COR-L47 (cell line): ENCODE measurements at places on chromosomes 12 and 14.

GRCh38 chr14:102616799-102617198, 24.4 kb downstream of the RCOR1 start:
- DNase-seq = no peak

DNA sequence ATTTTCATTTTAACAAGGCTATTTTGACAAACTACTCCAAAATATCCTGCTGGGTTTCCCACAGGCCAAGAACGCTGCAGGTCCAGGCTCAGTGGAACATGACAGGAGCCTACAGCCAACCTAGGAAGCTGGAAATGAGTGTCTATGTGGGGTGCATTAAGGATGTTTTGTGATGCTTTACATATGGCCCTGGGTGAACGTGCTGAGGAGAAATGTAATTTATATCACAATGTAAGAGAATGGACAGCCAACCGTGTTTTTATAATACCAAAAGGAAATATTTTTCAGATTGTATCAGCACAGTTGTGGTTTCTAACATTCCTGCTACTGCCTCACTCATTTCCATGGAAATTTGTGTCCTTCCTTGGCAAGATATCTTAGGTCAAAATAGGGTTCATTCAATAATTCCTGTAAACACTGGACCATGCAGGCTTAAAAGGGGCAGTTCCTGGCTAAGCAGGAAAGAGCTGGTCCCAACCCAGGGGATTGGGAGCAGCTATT, 51.5 kb downstream of the ST8SIA1 start:
- no peak for DNase-seq

DNA sequence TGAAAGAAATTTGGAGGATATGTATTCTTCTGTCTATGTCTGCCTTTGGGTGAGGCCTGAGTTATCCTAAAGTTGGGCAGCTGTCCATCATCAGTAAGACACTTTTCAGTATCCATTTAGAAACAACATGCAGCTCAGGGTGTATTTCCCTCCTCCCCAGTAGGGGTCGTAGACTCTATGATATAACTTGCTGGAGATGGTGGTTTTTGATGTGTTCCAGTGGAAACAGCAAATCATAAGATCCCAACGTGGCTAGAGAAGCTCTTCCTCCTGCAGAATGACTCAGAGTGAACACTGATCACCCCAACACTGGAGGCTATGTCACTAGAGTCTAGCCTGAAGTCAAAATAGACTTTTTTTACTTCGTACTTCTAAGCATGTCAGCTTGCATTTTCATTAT, 331.6 kb upstream of the STXBP6 start:
- DNase-seq = no peak

GRCh38 chr12:94768398-94769046, 118.2 kb upstream of the TMCC3 start:
- DNase-seq = no peak

DNA sequence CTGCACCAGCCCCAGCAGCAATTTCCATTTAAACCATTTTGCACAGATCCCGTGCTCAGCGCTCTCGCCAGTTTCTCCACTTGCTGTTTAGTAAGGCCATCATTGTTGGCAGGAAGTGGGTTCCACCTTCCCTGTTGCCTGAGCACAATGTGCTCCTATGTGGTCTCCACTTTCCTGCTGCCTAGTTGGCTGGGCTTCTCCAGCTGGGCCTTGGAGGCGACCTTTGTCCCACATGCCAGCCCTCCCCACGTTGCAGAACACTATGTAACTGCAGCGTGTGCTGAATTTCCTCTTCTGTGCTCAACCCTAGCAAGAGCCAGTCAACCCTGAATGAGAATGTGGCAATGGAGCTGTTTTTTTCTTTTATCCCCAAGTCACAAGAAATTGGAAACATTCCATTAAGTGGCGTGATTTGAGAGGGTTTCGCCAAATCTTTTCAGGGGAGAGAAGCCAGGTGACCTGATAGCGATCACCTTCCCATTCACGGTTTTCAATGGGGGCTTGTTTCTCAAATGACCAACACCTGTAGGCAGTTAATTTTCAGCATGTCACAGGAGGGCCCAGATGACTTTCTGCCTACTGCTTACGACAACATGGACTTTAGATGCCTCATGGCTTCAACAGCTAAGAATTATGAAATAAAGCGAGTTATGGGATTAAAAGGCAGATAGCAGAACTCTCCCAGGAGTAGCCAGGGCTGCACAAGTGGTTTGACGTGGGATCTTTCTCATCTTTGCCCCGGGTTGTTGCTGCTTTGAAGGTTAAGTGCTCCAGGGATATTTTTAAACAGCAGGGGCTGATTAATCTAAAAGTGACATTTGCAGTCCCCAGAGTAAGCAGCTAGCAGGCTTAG, at the start of gene ACACB:
TSS of gene ACACB (plus strand) at position 830 of the 853 bp plus-strand sequence. CDS start 22,819 bp downstream, outside the sequence.
- no peak for DNase-seq

GRCh38 chr14:101225157-101226152, 321.9 kb upstream of the RTL1 start:
- no peak for DNase-seq

DNA sequence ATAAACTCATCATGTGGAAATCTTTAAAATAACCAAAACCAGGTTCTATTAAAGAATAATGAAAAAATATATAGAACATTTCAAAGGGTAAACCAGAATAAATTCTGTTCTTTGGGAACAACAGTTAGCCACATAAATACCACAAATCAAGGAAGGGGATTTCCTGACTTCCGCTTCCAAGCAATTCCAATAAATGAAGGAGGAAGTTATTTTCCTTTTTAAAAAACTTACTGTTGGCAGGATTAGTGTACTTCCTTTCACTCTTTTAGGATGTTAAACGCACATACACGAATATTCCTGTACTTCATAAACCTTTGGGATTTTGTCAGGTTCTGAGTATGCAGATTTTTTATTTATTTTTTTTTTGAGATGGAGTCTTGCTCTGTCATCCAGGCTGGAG, 13.7 kb upstream of the LIMA1 start:
- DNase-seq = no peak

- no peak for DNase-seq
Observed at GRCh38 chr12:124229520-124229919, 65.4 kb upstream of the RFLNA start.

DNA sequence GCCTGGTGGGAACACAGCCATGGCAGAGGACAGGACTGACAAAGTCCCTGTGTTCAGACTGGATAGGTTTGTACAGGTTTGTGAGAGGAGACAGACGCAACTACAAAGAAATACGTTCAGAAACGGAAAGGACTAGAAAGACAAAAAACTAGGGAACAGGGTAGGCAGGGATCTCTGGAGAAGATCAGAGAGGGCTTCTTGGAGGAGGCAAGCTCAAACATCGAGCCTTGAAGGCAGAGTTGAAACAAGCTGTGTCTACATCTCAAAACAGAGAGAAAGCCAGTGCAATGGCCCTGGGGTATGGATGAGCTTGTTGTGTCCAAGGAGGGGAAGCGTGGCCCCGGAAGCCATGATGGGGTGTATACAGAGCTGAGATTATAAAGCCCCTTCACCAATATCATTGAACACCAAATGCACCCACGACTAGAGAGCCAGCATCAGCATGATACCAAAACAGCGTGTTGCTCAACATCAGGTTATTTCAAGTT, 89.6 kb upstream of the NCOR2 start:
- no peak for DNase-seq

- DNase-seq = no peak
Observed at GRCh38 chr12:128059621-128060370, 207.2 kb upstream of the TMEM132C start.

DNA sequence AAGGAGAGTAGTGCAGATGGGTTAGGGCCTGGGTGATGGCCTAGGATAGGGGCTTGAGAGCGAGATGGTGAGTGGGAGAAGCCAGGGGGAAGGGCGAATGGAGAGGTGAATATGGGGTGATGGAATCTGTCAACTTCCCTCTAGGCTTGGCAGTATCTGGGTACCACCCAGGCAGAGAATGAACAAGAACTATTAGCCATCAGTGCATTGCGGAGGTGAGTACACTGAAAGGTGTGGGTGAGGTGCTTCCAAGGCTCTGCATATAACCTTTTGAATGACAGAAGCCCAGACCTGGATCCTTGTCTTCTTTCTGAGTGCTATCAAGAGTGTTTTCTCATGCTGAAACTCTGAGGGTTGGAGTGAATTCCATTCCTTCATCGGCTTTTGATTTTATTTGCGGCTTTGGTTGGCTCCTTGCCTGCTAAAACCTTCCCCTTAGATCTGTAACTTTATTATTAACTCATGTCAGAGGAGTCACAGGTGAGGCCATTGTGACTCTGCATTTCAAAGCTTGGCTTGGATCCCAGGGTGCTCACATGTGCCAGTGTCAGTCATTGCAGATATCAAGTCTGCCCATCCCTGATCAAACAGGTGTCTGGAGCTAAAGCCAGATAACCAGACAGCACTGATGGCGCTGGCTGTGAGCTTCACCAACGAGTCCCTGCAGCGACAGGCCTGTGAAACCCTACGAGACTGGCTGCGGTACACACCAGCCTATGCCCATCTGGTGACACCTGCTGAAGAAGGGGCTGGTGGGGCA, 18.6 kb downstream of the PEX5 start:
- no peak for DNase-seq

DNA sequence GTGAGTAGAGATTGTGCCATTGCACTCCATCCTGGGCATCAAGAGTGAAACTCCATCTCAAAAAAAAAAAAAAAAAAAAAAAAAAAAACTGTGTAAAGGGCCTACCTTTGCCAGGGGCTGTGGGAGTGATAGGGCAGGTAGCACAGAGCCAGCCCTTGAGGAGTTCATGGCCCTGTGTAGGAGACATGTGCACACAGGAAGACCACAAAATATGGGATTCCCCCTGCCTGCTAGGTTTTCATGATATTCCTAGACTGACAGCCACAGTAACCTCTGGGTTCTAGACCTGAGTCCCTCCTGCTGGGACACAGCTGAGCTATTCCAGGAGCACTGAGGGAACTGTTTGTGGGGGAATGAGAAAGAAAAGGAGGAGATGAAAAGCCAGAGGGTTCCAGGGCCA, 8.3 kb upstream of the SPTSSA start:
- DNase-seq = no peak
